ENCODE measurements at places on chromosomes 4 and X.

DNA sequence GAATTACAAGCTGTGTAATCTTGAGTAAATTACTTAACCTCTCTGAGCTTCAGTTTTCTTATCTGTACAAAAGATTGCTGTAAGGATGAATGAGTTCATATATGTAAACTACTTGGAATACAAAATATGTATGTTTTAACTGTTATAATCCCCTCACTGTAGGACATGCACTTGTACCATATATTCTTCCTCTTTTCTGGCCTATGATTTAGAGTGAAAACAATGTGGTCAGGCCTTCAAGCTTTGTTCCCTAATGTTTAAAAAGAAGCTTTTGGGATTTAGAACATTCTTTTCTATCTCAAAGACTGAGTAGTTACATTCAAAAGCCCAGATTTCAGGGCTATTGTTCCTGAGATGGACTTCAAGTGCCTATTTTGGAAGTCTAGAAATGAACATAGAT lies 26.7 kb upstream of the GPRIN3 start:
- no peak for DNase-seq

- no peak for DNase-seq
Measured at GRCh38 chr4:184320631-184321030, 103.0 kb upstream of the ENPP6 start.

DNA sequence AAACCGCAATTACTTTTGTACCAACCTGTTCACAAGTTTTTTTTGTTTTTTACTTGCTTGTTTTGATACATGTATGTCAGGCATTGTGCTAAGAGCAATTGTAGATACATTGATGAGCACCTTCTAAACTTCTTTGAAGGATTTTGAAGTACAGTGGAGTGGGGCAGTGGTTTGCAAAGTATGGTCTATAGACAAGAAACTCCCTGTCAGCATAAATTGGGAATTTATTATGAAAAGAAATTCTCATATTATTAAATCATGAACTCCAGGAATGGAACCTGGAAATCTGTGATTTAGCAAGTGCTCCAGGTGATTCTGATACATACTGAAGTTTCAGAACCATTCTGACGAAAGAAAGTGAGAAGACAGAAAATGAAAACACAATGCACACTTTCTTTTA lies 733.4 kb downstream of the C4orf33 start:
- DNase-seq: no peak

DNA sequence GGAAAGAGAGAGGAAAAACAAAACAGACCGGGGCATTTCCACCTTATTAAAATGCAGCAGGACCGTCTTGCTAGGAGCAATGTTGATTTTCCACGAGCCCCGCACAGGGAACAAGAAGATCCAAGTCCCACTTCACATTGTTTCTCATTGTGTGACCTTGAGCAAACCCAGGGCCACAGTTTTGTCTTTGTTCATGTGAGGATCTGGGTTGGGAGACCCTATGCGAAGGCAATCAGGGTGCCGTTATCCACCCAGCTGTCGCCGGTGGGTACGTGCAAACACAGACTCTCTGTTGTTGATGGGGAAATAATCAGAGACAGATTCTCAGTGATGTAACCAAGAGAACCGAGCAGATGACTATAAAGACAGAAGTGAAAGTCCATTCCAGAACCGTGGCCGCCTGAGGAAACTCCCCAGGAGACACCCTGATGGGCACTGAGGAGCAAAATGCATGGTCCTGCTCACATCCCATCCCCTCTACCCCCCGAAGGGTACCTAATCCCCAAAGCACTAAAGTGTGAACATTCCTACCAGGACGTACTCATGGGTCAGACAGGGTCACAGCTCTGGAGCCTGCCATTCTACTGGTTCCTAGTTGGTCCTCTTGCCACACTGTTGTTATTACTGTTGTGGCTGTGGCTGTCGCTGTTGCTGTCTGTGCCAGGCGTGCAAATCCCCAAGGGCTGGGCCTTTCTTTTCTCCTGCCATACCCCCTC lies 102.7 kb upstream of the RBPJ start:
- DNase-seq: no peak

DNA sequence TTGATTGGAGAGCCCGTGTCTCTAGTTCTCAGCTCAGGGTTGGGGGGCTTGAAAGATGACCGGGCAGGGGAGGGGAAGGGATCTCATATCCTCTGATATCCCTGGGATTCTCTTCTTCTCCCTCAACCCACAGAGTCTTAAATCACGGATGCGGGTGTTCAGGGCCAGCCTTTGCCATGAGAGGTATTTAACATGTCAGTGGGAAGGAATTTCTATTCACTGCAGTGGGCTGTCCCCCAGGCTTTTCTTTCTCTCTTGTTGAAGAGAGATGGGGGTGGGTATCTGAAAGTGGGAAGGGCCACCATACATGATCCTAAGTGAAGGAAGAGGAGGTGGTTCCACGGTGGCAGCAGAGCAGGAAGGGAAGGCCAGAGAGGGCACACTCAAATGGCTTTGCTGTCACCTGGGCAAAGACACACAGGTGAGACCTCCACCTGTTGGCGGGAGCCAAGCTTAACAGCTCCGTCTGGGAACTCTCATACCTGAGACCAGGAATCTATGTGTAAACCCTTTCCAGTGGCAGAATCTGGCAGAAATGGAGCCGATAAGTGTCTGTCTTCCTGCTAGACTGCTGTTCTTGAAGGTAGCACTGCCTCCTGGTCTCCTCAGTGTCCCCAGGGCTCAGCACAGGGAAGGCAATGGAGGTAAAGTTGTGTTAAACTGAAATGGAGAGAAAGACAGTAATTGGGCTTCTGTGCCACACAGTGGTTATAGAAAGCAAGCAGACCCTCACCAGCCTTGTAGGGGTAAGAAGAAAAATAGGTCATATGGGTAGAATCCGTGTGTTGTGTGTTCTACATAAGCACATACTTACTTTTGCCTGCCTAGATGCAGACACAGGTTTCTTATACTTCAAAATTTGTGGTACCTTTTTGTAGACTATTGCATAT lies 49.4 kb downstream of the RHOH start:
- DNase-seq: no peak

DNA sequence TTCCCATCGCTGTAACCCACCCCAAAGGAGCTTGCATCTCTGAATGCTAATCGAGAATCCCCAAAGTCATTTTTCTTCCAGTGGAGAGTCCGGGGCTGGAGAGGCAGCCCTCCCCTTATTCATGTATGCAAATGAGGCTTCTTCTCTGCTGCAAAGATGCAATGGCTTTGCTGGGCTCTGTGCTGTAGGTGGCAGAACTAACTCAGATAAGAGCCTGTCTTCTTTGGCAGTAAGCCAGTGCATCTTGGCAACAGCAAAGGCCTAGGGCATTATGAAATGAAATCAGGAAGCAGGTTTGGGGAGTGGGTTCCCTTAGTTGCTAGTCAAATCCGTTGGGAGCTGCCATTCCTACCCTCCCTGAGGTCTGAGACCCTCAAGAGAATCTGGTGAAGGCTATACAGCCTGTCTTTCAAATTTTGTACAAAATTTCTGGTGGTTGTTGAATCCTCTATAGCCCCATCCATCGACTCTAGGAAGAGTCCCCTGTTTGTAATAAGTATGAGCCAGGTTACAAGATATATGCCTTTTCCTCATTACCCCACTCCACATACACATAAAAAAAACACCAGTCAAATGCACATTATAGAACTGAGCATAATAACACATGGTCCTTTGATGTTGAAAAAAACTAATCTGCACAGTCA lies 290.6 kb upstream of the TAPT1 start:
- DNase-seq: no peak

- DNase-seq: no peak
Measured at GRCh38 chrX:152861116-152861515, 30.3 kb downstream of the NSDHL start.

DNA sequence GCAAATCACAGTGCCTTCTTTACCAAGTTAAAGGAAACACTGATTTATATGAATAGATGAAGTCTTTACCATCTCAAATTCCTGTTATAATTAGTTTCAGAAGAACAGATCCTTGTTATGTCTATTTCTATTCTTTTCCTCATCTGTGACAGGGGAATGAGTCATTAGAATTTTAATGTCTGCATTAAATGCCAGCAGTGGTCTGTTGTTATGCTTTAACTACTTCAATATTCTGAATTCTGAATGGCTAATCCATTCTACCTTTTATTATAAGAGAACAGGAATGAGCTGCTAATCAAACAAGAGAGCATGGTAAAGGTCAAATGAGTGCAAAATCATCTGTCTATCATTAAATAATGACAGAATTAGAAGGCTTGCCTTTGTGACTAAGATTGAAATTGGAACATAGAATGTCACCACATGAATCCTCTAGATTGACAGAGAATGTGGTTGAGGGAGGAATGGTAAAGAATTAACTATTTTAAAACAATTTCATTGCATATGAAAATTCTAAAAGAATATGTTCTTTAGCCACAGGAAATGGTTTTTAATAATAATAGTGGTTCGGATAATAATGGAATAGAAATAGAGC lies 935.5 kb downstream of the ADGRL3 start:
- no peak for DNase-seq

Measured in activated CD8-positive, alpha-beta memory T cell treated with anti-CD3 and anti-CD28 coated beads, Interleukin-2, amount 50 U/mL, for 4 hours (primary cell).